ENCODE measurements at places on chromosomes 13 and 19. TPM values are rescaled to one million over a fixed set of nuclear protein-coding genes. Genes with fewer than 3 reads are reported as not detected.

Gene ZNF285
- total RNA-seq: 9.2 TPM

Gene ZNF682
- 25.1 TPM for total RNA-seq

Gene CGB3
- total RNA-seq: not detected

Gene KLK2
- total RNA-seq: not detected

Gene ZNF528
- 8.3 TPM for total RNA-seq

Gene NUP62
- total RNA-seq: 141 TPM

Gene RASGRP4
- total RNA-seq: 0.43 TPM

Gene TSHZ3
- total RNA-seq: 3.0 TPM

Gene PTBP1
- total RNA-seq: 674 TPM

Gene FBXL12
- total RNA-seq: 32.7 TPM

Gene RELB
- total RNA-seq: 2.9 TPM

Gene GPC6
- total RNA-seq: 13.4 TPM

Gene RYR1
- total RNA-seq: 1.5 TPM

Gene ARHGAP33
- total RNA-seq: 109 TPM

Gene NLRP12
- total RNA-seq: not detected

Gene FFAR1
- total RNA-seq: not detected

Gene DIS3
- total RNA-seq: 32.0 TPM

Gene MBD3L2
- not detected for total RNA-seq

Gene EDDM13
- not detected for total RNA-seq

Gene IGFL1
- total RNA-seq: not detected

Gene ZNF221
- total RNA-seq: 14.3 TPM

Gene CRLF1
- total RNA-seq: 0.68 TPM

Gene TMIGD2
- total RNA-seq: not detected

Gene SMIM44
- not detected for total RNA-seq

Gene GPX4
- total RNA-seq: 313 TPM

Gene FAM174C
- total RNA-seq: 33.3 TPM

Gene TTYH1
- 180 TPM for total RNA-seq

Gene PCDH9
- total RNA-seq: 7.3 TPM

Gene BEST2
- total RNA-seq: not detected

Gene FBXO17
- 30.9 TPM for total RNA-seq

Gene OSCAR
- not detected for total RNA-seq

Gene TMEM255B
- 2.4 TPM for total RNA-seq

Gene C5AR2
- total RNA-seq: not detected

Gene SOX1
- total RNA-seq: 41.2 TPM

Gene KCNK6
- not detected for total RNA-seq

Gene C2CD4C
- total RNA-seq: 6.7 TPM

Gene ZNF66
- total RNA-seq: 16.4 TPM

Gene ELANE
- not detected for total RNA-seq

Gene ZNF93
- 36.0 TPM for total RNA-seq

Gene PCDH8
- 14.6 TPM for total RNA-seq

Gene ZNF100
- 28.6 TPM for total RNA-seq

Gene CEACAM19
- 6.1 TPM for total RNA-seq

Gene ACTMAP
- 22.7 TPM for total RNA-seq

Gene GSX1
- total RNA-seq: 11.4 TPM

Gene ZNF416
- total RNA-seq: 10.1 TPM

Gene SWSAP1
- total RNA-seq: 3.5 TPM

Gene ACP7
- total RNA-seq: not detected

Gene CDX2
- 2.4 TPM for total RNA-seq

Gene SIGLEC8
- not detected for total RNA-seq

Gene CYP4F12
- total RNA-seq: not detected

Gene PSG11
- not detected for total RNA-seq
